ENCODE measurements at places on chromosomes 2 and 18.

GRCh38 chr18:3449512-3450011 is 410 bp upstream of the TGIF1 start:
- DNase-seq = no peak

- no peak for DNase-seq
Observed at GRCh38 chr2:26631401-26632170, 9.6 kb downstream of the CIB4 start.

- peak; percentile 73 for DNase-seq
Observed at GRCh38 chr2:110871637-110872036, 139.3 kb downstream of the ACOXL start.

- DNase-seq = no peak
Observed at GRCh38 chr2:235087832-235088495, 136.1 kb downstream of the SH3BP4 start.

- DNase-seq = no peak
Observed at GRCh38 chr18:39825485-39826150, 2129.4 kb upstream of the PIK3C3 start.

All from activated CD4-positive, alpha-beta T cell treated with anti-CD3 and anti-CD28 coated beads, Interleukin-10, Interleukin-2, amounts not matched to agents 100 ng/mL and 50 ng/mL, durations not matched to agents 16 hours and 8 hours (primary cell).